ENCODE measurements at places on chromosomes 4 and X.

GRCh38 chr4:40190019-40190418, 6.8 kb upstream of the RHOH start:
- H3K27me3 ChIP-seq = no peaks in the 10 kb centered on the region
- H3K4me3 ChIP-seq = peak overlapping the region; percentile 91
- H3K4me1 ChIP-seq = peaks cover 83% of the 10 kb centered on the region
- DNase-seq = no peak
- H3K36me3 ChIP-seq = no peaks in the 10 kb centered on the region

- DNase-seq = no peak
- H3K27me3 ChIP-seq = no peaks in the 10 kb centered on the region
- peaks cover 63% of the 10 kb centered on the region for H3K4me1 ChIP-seq
- H3K4me3 ChIP-seq = no peak overlapping the region
- peaks cover 7% of the 10 kb centered on the region for H3K36me3 ChIP-seq
Measured at GRCh38 chr4:3043282-3044020, 30.9 kb downstream of the HTT-AS start.

GRCh38 chr4:97987019-97987648, 156.1 kb downstream of the STPG2 start:
- no peaks in the 10 kb centered on the region for H3K4me1 ChIP-seq
- H3K4me3 ChIP-seq = no peak overlapping the region
- no peak overlapping the region for H3K27ac ChIP-seq
- DNase-seq = no peak
- no peaks in the 10 kb centered on the region for H3K27me3 ChIP-seq
- no peaks in the 10 kb centered on the region for H3K36me3 ChIP-seq

- no peak for DNase-seq
- H3K27ac ChIP-seq = no peak overlapping the region
- no peak overlapping the region for H3K4me3 ChIP-seq
- H3K4me1 ChIP-seq = no peaks in the 10 kb centered on the region
- H3K36me3 ChIP-seq = no peaks in the 10 kb centered on the region
Measured at GRCh38 chr4:53763813-53764597, 172.7 kb upstream of the LNX1 start.

GRCh38 chr4:185071236-185071811, 53.0 kb downstream of the HELT start:
- peaks cover 31% of the 10 kb centered on the region for H3K27me3 ChIP-seq
- no peaks in the 10 kb centered on the region for H3K4me1 ChIP-seq
- DNase-seq = no peak
- no peak overlapping the region for H3K4me3 ChIP-seq
- no peaks in the 10 kb centered on the region for H3K36me3 ChIP-seq
- no peak overlapping the region for H3K27ac ChIP-seq

- no peak for DNase-seq
- H3K27me3 ChIP-seq = no peaks in the 10 kb centered on the region
- no peaks in the 10 kb centered on the region for H3K36me3 ChIP-seq
- H3K4me1 ChIP-seq = no peaks in the 10 kb centered on the region
Measured at GRCh38 chr4:24334906-24335305, 249.4 kb downstream of the DHX15 start.

- DNase-seq = no peak
- no peak overlapping the region for H3K4me3 ChIP-seq
- H3K27ac ChIP-seq = peak overlapping the region; percentile 29
- H3K27me3 ChIP-seq = no peaks in the 10 kb centered on the region
Measured at GRCh38 chr4:150573534-150573933, 8.4 kb upstream of the MAB21L2 start.

Data from activated T-cell treated with anti-CD3 and anti-CD28 coated beads, Interleukin-2, amount 50 U/mL, for 24 hours (primary cell).